ENCODE measurements at places on chromosomes 2 and 18.
A peak's percentile ranks its signal among the peaks of the same experiment; 100 is the strongest.

GRCh38 chr18:40108596-40108995, 1846.4 kb upstream of the PIK3C3 start:
- DNase-seq = no peak

DNA sequence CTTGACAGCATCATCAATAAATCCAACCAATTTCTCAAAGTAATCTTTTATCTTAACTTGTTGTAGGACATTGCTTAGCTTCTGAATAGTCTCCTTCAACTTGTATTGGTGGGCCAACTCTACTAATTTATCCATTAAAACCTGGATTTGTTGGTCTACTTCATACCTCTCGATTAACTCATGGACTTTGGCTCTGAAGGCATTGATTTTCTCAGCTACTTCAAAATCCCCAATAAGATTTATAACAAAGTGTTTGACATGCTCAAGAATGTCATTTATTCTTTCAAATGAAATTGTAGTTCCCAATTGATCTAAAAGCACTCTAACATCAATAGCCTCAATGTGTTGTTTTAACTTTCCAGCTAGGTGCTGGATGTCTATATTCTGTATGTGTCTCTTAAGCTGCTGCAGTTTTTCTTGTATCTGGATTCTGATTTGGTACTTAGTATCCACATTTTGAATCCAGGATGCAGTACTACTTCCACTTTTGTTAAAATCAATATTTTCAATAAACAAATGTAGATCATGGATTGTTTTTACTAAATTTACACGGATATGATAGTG, 34.1 kb downstream of the APOB start:
- DNase-seq = no peak

DNA sequence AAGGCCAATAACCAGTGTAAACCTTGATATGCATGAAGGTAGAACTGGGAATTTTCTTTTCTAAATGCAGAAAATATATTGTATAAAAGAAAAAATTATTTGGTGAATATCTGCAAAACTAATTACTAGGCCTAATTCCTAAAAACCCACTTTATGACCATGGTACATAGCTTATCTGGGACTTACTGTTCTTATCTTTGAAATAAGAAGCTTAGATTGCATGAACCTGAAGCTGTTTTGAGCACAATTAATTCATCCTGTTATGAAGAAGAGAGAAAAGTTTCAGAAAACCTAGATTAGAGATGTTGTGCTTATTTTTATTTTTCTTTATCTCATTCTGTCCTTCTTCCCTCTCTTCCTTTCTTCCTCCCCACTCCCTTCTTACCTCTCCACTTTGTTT, 235.0 kb downstream of the GULP1 start:
- DNase-seq = no peak

GRCh38 chr18:51051105-51051712, 21.2 kb downstream of the SMAD4 start:
- DNase-seq = no peak

GRCh38 chr2:96093528-96093927, 22.8 kb downstream of the ADRA2B start:
- DNase-seq = peak; percentile 9
